ENCODE measurements at places on chromosomes 13 and 19.

DNA sequence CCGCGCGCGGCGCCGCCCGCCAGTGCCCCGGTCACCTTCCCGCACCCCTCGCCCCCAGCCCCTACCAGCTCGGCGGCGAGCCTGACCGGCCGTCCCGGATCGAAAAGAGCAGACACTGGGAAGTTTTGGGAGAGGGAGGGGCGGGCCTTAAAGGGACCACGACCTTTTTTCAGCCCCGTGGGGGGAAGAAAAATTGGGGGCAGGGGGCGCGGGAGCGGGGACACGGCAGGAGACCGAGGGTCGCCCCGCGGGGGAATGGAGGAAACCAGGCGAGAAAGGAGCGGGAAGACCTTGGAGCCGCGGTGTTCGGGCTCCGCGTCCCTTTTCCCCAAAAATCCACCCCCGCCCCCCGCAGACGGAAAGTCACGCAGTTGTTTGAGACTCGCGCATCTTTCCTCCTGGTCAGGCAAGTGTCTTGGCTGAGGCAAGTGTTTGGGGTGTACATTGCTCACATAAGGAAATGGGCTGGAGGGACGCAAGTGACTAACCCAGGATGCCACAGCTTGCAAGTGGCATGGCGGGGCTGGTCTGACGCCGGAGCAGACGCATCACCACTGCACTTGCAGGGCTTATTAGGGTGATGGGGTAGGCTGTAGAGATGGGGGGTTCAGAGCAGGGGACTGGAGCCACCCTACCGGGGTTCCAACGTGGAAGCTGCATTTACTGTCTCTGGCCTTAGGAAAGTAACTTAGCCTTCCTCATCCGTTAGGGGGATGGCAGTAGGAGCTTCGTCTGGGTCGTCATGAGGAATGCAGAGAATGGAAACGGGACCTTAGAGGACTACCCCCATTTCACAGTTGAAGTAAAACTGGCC lies 2.7 kb upstream of the HNRNPL start:
- DNase-seq: no peak

- DNase-seq: no peak
These were observed 11.4 kb upstream of the CD22 start for GRCh38 chr19:35317464-35318043.

DNA sequence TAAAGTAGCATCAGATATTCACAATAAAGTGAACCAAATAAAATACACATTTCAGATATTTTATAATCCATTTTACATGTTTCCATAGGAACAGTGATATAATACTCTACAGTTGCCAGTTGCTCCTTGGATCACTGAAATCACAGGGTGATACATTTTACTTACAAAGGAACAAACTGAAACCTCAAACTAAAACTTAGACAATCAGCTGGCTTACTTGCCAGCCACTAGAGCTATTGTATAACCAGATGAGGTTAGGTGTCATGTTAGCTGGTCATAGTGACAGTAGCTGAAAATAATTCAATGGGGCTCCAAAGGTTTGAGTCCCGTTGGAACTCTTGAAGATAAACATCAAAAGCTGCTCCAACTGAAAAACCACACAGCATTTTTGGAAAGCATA lies 274.6 kb downstream of the ITGBL1 start:
- no peak for DNase-seq

DNA sequence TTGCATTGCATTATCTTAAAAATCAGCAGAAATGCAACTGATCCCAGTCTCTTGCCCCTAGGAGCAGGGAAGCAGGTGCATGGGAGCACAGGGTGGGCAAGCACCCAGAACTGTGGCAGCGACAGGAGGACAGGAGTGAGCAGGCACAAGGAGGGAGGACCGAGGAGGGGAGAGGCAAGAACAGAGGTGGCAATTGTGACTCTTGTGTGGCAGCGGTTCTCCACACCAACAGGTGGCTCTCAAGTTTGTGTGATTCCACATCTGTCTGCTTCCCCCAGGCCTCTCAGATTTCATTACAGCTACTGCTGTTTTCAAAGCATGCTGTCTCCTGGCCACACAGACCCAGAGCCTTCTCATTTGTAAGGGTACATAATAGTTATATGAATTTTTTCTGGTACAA lies 108.5 kb downstream of the STK24 start:
- no peak for DNase-seq

GRCh38 chr13:75360170-75360569 lies 121.8 kb downstream of the TBC1D4 start:
- no peak for DNase-seq

- DNase-seq: no peak
These were observed 627.8 kb upstream of the SLC10A2 start for GRCh38 chr13:103694033-103694432.

DNA sequence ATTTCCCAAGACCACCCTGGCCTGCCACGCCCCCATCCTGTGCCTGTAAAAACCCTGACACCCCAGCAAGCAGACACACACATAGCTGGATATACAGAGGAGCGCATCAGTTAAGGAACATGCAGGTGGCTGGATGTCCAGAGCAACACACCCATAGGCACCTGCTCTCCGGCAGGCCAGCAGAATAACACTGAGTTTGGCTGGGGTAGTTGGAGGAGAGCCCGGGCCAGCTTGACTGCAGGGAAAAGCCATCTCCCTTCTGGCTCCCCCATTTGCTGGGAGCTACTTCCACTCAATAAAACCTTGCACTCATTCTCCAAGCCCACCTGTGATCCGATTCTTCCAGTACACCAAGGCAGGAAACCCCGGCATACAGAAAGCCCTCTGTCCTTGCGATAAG lies 8.9 kb downstream of the RASL11A start:
- DNase-seq: no peak

DNA sequence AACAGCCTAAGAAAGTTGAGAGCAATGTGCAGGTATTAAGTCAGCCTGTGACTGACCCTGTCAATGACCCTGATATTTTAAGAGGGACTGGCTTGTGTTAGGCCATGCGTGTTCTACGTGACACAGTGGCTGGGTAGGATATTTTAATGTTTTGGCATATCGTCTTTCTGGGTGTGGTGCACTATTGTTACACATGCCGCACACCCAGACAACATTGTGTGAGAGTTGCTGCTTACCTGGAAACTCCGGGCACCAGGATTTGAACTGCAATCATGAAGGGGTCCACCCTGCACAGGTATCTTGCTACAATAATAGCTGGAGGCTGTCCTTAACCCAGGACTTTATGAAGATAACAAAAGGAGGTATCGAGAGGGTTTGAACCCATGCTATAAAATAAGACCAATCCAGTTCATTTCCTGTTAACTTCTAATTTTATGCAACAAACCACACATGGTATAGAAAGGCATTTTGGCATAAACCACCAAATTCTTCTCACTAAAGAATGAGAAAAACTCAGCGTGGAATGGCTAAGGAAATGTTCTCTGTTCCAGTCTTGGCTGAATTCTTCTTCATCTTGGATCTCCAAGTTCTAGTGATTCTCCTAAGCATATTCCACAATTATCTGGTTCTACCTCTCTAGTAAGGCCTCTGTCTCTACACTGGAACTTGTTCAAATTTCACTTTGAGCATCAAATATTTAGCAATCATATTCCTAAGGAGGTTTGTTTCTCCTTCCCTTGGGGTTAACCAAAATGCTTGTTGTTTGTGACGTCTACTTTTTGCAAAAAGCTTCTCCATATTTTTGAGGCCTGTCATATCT lies 38.7 kb upstream of the POMP start:
- no peak for DNase-seq

- no peak for DNase-seq
These were observed 548.2 kb upstream of the SLITRK1 start for GRCh38 chr13:84430446-84430845.

DNA sequence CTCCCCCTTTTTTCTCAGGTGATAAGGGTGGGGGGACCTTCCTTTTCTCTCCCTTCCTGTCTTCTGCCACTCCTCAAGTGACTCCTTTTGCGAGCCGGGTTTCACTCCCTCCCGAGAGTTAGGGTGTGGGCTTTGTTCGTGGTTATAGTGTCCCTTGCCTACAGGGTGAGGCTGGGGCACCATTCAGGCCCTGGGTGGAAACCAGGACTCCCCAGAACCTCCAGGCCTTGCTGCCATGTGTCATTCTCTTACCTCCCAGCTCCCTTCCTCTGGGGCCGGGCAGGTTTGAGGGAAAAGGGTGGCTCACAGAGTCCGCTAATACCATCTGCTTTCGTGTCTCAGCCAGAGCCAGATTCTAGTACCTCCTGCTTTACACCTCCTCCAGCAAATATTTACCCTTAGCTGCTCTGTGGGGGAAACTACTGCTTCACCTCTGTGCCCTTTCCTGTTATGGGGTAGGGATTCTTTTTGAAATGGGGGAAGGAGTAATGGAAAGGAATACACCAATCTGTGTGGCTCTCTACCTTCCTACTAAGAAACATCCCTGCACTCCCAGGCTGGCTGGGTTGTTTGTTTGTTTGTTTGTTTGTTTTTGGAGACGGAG lies 2.8 kb downstream of the ACTN4 start:
- DNase-seq: no peak

DNA sequence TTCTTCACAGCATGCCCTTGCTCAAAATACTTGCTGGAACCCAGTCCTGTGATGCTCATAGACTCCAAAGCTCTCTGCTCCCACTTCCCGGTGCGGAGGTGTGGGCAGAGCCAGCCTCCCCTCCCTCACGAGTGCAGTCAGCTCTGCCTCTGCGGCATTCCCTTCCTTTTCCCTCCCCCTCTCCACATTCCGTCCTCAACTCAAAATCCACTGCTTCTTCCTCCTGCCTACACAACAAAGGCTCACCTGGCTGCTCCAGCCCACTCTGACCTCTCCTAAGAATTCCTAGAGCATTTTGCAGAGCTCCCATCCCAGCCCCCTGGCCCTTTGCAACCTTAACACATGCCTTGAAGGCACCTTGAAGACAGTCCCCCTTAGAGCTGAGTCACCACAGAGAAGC lies 527.9 kb downstream of the MYO16 start:
- no peak for DNase-seq

DNA sequence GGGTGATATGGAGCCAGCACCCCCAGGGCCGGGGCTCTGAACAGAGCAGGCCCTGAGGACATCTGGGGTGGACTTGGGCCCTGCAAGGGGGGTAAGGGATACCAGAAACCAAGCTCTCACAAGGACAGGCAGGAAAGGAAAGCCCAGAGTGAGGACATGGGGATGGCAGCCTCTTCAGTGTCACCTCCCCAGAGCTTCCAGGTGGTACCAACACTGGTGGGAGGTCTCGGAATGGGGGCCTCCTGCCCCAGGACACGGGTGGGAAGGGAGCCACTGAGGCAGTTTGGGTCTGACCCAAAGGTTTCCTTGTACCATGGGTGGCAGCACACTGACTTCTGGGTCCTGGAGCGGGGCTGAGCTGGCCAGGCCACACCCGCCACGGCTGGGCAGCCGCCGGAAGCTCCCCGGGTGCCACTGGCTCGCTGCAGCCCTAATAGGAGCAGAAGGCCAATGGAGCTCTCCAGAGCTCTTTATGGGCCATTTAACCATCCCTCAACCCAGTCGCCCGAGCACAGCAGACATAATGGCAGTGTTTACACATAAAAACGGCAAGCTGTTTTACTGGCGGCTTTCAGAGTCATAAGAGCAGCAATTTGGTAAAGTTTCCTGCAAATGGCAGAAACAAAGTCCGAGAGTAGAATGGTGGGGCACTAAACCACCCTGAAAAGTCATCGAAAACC lies 59.3 kb downstream of the PEPD start:
- DNase-seq: no peak

GRCh38 chr19:12159773-12160414 lies 3.0 kb upstream of the ZNF136 start:
- no peak for DNase-seq

DNA sequence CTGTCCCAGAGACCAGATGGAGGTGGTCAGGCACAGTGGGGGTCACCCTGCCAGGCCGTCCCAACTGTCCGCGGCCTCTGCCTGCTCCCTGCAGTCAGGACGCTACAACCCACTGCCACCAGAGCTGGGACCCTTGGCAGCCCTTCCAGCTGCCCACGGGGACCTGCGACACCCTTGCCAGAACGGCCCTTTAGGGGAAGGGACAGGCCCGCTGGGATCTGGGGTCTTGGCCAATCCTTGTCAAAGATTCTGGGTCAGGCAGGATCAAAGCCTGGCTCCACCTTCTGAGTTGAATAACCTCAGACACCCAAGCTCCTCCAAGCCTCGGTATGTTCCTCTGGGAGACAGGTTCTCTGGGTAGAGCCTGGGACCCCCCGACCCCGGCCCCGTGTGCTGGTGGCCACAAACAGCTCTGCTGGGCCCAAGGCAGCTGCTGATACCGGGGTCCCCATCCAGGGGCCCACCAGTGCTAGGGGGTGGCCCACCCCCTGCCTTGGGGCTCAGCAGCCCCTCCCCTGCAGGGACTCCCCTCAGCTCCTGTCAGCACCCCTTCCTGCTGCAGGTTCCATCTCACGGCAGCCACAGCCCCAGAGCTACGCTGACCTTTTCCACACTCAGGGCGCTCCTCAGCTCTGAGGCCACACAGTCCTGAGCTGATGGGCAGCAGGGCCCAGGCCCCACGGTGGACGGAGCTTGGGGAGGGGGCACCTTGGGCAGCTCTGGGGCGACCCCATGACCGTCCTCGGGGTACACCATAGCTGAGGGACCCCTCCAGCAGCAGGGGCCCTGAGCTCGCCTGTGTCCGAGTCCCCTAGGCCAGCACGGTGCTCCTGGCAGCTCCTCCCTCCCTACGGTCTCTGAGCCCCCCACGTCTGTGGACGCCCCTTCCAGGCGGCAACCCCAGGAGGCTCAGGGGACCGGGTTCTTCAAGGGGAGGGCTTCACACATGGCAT lies 18.4 kb downstream of the SBNO2 start:
- DNase-seq: no peak

GRCh38 chr19:22426901-22427300 lies 4.8 kb upstream of the ZNF98 start:
- DNase-seq: no peak

DNA sequence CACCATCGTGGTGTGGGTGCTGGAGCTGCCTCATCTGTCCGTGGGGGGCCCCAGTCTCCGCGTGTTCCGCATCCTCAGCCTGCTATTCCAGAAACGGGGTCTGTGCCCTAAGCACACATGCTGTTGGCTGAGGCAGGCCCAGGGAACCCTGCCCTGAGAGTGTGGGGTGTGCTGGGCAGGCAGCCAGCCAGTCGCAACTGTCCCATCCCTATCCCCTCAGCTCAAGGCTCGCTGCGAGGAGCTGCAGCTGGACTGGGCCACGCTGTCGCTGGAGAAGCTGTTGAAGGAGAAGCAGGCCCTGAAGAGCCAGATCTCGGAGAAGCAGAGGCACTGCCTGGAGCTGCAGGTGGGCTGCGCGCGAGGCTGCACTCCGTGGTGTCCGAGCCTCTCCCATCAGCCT lies 21.9 kb downstream of the PLEKHJ1 start:
- no peak for DNase-seq

DNA sequence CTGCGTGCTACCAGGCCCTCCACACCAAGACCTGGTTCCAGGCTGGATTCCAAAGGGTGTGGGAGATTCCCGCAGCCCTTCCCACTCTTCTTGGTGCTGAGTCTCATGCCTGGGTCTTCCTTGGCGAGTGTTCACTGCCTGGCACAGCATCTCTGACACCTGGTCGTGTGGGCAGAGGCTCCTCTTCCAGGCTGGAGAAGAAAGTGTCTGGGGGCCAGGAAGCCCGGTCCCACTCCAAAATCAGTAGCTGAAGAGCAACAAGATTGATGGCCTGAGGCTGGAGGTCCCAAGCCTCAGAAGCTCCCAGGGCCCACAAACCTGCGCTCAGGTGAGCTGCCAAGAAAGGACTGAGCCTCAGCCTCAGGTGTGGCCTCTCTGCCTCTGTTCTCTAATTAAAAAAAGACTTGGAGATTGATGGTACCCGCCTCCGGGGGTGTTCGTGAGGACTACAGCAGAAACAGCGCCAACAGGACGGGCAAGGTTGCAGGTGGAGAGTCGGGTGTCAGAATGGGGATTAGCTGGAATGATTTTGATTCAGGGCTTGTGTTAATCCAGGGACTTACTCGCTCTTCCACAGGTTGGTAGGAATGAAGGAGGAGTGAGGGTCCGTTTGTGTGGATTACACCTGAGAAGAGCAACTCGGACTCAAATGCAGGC lies 217.5 kb downstream of the TEX29 start:
- no peak for DNase-seq

GRCh38 chr19:47111006-47111621 lies 2.5 kb downstream of the ZC3H4 start:
- no peak for DNase-seq
